Skeletal muscle tissue (tissue), 5 donors: ENCODE measurements at places on chromosomes 4 and X. TPM values are rescaled to one million over a fixed set of nuclear protein-coding genes. Genes with fewer than 3 reads are reported as not detected.

Gene CITED1
- 18.8 TPM for total RNA-seq

Gene SHISA3
- total RNA-seq: 1.6 TPM

Gene P2RY8
- total RNA-seq: 0.52 TPM

Gene L1CAM
- total RNA-seq: 1.6 TPM

Gene IL21
- total RNA-seq: not detected

Gene CFP
- total RNA-seq: 3.7 TPM
